ENCODE measurements at places on chromosomes 16 and 17.

DNA sequence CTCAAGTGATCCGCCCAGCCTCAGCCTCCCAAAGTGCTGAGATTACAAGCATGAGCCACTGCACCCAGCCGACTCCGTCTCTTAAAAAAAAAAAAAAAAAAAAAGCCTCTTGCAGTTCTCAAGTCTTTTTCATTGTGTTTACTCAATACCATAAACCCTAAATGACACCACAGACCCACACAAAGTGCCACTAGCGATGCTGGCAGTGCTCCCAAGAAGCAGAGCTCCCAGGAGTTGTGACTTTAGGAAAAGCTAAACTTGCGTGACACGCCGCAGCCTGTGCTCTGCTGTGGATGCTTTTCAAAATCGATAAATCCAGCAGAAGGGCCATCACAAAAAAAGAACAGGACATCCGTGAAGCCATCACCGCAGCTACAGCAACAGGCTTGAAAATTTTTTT is 114.7 kb downstream of the ANKRD11 start:
- no peak for DNase-seq

- DNase-seq = no peak
Measured at GRCh38 chr17:3015890-3016289, 47.5 kb downstream of the OR1D5 start.

- DNase-seq = no peak
Measured at GRCh38 chr16:86019446-86020047, 120.6 kb downstream of the IRF8 start.

GRCh38 chr16:73124097-73124652 is 76.2 kb upstream of the ZFHX3 start:
- DNase-seq = no peak

DNA sequence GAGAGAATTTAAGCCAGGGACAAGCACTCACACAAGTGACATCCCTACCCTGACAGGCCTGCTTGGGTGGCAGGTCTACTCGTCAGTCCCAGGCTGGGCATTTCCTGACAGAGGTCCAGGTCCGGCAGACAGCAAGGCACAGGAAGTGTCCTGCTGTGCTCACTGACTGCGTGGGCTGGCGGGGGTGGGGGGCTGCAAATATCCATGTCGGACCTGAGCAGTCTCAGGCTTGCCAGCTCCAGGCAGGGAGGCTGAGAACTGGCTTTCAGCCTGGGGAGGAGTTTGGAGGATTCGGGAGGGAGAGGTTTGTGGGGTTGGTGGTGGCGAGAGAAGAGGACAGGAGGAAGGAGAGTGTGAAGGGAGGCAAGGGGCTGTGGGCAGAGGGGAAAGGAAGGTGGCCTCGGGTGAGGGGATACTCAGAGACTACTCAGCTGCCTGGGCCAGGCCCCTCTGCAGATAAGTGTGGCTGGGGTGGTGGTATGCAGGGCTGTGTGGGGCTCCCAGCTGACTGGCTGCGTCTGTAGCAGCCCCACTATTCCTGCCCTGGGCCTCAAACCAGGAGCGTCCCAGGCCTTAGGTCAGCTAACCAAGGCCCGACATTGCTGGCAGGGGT is 7.8 kb downstream of the HIC1 start:
- no peak for DNase-seq

DNA sequence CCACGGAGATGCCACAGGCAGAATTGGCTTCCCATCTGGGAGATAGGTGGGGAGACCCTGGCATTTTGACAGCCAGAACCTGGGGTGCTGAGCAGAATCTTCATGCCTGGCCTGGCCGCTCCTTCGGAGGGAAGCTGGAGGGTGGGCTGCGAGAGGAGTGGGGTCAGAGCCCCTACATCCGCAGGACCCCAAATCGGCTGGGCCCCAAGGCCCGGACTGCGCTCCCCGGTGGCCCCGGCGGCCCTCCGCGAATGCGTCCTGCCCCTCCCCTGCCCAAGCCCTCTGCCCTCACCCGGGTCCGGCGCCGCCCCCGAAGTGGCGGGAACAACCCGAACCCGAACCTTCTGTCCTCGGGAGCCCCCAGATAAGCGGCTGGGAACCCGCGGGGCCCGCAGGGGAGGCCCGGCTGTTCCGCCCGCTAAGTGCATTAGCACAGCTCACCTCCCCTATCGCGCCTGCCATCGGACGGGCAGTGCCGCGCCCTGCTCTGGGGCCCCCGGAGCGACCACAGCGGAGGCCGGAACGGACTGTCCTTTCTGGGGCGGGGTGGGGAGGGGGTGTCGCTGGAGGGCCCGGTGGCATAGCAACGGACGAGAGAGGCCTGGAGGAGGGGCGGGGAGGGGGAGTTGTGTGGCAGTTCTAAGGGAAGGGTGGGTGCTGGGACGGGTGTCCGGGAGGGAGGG is 850 bp upstream of the PNMT start:
- DNase-seq = no peak

- DNase-seq = no peak
Measured at GRCh38 chr16:31428638-31429247, 583 bp upstream of the COX6A2 start.

DNA sequence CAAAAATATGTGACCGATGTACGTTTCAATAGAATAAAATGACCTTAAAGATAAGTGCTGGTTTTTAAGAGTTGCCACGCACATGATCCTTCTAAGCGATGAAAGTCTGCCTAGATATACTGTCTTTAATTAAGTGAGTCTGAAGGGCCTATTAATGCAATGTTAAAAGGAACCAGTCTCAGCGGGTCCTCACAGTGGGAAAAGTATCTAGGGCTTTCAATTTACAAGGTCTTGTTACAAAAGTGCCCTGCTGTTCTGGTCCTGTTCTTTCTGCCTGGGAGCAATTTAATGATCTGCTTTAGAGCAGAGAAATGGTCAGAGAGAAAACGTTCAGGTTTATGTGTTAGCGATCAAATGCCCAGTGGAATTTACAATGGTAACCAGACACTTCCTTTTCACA is 864.0 kb downstream of the KCNJ2 start:
- no peak for DNase-seq

Data from 8988T (cell line).